ENCODE measurements at places on chromosomes 12 and 14. TPM values are rescaled to one million over a fixed set of nuclear protein-coding genes. Genes with fewer than 3 reads are reported as not detected.

- no peak for DNase-seq
These were observed 513.0 kb downstream of the DIO2 start for GRCh38 chr14:79698298-79698711.

- no peak for DNase-seq
These were observed 364.5 kb upstream of the DIO2 start for GRCh38 chr14:80575763-80576162.

DNA sequence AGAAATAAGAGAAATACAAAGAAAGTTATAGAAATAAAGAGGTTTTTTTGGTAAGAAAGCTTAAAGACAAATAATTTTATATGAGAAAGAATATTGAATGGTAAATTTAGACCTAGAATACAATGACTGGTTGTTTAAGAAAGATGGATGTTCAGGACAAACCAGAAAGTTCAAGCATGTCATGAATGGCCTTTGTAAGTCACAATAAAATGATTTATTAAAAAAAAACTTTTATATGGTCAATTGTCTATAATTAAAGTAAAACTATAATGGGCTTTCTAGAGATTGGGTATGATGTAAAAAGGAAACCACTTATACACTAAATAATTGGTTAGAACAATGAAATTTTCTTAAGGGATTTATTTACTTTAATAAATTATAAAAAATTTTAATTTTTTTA, 19.8 kb upstream of the CAPRIN2 start:
- no peak for DNase-seq

SLC17A8 gene
- not detected for total RNA-seq

- DNase-seq = no peak
These were observed 76.3 kb downstream of the MAP1LC3B2 start for GRCh38 chr12:116635487-116635886.

DNA sequence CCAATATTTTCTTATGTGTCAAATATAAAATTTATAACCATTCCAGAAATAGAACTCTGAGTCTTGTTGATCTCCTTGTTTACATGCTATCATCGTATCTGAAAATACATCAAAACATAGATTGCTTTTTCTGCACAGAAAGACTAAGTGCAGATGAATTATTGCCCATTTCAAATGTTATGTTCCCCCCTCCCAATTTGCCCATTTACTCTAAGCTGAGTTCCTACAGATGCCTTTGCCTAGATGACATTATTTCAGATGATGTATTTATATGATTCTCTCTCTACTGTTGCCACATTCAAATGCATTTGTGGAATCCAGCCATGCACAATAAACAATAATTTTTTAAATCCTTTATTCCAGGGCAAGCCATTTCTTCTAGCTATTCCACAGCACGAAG, 810.1 kb upstream of the MGAT4C start:
- DNase-seq = no peak

- no peak for DNase-seq
These were observed 315.7 kb downstream of the TMEM121 start for GRCh38 chr14:105842105-105842504.

DNA sequence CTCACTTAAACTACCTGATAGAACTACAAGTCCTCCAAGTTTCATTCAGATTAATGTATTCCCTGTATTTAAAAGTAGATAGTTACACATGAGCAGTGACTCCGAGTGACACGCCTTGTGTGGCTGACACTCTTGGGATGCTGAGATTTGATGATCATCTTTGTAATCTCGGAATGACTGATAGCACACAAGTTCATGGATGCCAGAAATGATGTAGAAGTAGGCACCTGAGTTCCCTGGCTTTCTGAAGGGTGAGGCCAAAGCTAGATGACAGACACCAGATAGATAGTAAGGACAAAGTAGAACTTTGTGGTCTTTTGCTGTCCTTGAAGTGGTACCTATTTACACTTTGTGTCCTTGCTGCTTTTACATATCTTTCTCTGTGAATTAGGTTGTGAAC, 491.2 kb downstream of the PCNX1 start:
- no peak for DNase-seq

- DNase-seq = peak; percentile 38
These were observed 25.6 kb upstream of the ARID4A start for GRCh38 chr14:58272588-58273372.

DNA sequence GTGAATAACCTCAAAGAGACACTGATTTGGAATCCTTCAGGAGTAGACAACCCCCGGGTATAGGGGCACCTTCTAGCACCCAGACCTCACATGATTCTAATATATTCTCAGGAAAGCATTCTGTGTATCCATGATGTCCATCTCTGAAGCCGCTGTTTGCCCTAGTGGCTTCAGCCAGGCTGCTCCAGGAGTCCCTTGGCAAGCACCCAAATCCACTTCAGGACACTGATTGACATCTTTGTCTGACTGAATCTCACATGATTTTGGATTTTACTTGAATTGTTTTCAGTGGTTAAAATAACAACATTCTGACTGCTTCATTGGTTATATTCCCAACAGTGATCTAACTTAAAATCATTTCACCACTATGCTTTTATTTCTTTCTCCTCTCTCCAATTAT, 390.5 kb upstream of the CLEC14A start:
- no peak for DNase-seq

GRCh38 chr12:62933220-62933601, 1.7 kb downstream of the PPM1H start:
- no peak for DNase-seq

GRCh38 chr14:64707661-64708060, 3.4 kb downstream of the PLEKHG3 start:
- DNase-seq = no peak

DNA sequence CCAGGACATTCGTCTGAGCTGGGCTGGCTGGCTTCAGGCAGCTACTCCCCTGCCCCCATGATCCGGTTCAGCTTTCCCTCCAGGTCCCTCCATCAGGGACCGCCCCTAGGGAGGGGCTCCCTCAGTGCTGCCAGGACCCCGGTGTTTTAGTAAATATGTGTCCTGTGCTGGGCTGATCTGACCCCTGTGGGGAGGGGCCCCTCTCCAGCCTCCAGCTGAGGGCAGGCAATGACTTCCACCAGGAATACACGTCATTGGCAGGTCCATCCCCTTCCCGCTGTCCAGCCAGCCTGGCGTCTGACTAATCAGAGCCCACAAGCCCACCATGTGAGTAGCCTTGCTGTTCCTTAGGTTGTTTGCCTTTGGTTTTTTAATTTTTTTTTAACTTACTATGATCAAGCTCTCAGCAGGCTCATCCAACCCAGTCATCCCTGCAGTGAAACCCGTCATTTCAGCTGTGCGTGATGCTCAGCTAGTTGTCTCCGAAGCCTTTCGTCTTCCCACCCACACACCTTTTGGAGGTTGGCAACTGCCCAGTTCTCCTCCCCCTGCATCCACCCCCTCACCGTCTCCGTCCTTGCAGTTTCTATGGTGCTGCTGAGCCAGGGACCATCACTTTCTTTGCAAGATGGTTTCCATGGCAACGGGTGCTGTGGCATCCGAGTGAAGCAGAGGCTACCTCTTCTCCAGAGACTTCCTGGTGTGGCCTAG, 16.0 kb upstream of the SERPINA4 start:
- no peak for DNase-seq

DNA sequence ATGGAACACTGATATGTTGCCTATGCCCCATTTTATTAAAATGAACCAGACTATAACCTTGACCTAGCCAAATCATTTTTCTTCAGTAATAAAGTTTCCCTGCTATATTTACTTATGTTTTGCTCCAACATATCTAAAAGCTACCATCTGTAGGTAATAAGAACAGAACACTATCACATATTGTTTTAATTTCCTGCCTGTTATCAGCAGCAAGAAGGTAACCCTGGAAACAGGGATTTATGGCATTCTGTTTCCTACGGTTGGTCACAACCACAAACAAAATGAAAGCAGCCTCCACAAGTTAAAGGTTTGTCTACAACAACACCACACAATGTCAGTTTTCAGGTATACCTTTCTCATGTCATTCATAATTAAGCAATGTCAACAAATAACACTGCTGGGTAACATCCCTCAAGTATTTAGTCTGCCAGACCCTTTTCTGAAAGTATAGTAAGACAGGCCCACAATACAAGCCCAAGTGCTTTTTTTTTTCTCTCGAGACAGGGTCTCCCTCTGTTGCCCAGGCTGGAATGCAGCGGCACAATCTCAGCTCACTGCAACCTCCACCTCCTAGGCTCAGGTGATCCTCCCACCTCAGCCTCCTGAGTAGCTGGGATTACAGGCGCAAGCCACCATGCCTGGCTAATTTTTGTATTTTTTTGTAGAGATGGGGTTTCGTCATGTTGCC, 25.5 kb downstream of the GCH1 start:
- DNase-seq = peak; percentile 55

- peak; percentile 72 for DNase-seq
These were observed 16.7 kb upstream of the CD163L1 start for GRCh38 chr12:7460375-7461259.

DNA sequence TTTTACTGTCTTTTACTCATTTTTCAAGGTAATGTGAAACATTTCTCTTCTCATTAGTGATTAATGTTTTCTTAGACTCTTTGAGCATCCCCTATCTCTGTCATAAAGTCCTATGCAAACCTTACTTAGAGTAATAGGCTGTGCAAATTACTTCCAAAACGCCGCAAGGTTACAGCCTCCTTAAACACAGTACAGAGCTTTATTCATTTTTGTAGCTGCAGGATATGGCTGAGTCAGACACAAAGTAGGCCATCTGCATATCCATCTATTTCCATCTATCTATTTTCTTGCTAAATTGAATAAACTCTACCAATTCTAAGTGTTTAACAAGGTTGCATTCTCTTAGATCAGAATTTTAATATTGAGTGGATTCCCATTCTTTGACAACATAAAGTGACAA, 335.6 kb upstream of the SLC16A7 start:
- no peak for DNase-seq

OR6C68 gene
- not detected for total RNA-seq

DNA sequence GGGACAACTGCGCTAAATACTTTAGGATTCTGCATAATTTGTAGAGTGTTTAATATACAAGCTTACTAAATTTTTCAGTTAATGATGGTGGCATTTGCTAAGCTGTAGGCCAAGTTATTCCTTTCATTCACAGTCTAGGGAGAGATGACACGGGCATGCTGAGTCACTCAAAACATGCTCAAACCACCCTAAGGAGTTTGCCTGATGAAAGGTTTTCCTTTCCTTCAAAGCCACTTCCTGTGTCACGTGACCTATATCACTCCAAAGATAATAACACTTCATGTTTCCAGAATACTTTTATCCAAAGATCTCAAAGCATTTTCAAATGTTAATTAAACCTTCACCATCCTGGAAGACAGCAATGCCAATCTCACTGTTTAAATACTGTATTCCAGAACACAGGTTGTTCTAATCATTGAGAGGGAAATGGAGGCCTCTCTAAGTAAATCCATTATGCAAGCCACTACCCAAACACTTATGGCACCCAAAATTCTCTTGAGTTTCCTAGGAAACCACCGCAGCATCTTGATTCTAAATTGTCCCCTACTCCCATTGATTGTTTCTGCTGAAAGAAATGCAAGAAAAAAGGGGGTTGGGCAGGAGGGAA, 207.0 kb upstream of the CDKN3 start:
- DNase-seq = peak; percentile 84

GRCh38 chr12:63828867-63829266, 15.6 kb upstream of the SRGAP1 start:
- DNase-seq = no peak

DNA sequence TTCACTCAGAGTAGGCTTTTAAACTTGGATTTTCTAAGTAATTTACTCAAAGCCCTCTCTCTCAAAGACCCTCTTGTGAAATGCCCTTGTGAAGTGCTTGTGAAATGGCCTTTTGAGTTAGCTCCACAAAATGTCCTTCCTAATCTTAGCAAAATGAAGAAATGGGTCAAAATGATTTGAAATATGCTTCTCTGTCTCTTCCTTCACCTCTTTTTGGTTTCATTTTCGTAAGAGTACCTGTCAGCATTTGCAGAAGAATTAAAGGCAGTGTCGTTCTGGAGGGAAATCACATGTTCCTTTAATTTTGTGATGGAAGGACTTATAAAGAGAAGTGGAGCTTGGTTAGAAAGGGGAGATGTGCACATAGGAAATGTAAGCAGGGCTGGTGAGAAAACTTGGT, 93.7 kb downstream of the HMGA2 start:
- no peak for DNase-seq

- no peak for DNase-seq
These were observed 1.3 kb downstream of the TEDC1 start for GRCh38 chr14:105492031-105492970.

DNA sequence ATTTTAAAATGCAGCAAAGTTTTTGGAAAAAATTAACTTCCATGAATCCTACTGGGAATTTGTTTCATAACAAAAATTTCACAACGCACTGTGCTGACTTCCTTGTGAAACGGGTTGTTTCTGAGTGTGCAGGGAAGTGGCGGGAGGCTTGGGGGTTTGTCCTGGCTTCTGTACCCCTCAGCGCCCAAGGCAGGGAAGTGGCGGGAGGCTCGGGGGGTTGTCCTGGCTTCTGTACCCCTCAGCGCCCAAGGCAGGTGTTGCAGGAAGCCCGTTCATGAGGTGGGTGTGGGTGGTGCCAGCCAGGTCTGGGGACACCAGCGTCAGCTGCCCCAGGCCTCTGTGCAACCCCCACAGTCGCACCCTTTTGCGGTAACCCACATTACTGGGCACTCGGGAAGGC, 25.1 kb downstream of the ADGRD1 start:
- DNase-seq = no peak

FLVCR2 gene
- 0.79 TPM for total RNA-seq

- DNase-seq = peak; percentile 11
These were observed 193.9 kb downstream of the EMP1 start for GRCh38 chr12:13390381-13390861.

Measured in lung microvascular endothelial cell (primary cell).